ENCODE measurements at places on chromosomes 11 and 22. TPM values are rescaled to one million over a fixed set of nuclear protein-coding genes. Genes with fewer than 3 reads are reported as not detected.

Gene GRAMD1B
- total RNA-seq, result 33.1 TPM

Gene SELENOH
- total RNA-seq, result 70.0 TPM

Gene CCDC15
- total RNA-seq, result 0.91 TPM

Gene NELL1
- total RNA-seq, result not detected
